NCI-H446 (cell line): ENCODE measurements at places on chromosomes 1 and 21.

GRCh38 chr1:54280651-54281050 is 80.7 kb downstream of the MRPL37 start:
- no peak for DNase-seq

- DNase-seq = no peak
These were observed 83.5 kb upstream of the PRDX6 start for GRCh38 chr1:173393659-173394000.

DNA sequence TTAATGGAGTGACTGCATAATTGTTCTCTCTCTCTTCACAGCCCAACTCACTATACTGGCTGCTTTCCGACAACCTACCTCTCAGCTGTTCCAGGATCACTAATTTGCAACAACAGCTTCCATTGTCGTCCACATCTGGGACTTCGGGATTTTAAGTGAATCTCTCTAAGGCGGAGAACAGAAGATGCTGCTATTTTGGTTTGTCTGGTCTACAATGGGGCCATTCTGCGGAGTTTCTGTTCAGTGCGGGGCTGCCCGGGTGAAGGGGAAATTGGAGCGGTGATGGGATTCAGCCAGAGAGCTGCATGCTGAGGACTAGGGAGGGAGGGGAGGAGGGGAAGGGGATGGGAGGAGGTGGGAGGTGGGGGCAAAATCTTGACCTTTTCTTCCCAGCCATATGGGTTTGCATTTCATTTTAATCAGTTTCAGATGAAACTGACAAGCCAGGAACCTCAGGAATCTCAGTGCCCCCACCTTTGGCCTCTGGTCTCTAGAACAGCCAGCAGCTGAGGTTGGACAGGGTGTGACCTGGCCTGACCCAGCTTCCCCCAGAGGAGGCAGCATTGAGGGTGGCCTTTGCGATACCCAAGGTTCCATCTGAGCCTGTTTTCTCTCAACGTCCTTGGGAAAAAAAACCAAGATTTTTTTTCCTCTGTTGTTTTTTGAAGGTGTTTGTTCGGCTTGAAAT is 6.9 kb upstream of the SRP9 start:
- no peak for DNase-seq

DNA sequence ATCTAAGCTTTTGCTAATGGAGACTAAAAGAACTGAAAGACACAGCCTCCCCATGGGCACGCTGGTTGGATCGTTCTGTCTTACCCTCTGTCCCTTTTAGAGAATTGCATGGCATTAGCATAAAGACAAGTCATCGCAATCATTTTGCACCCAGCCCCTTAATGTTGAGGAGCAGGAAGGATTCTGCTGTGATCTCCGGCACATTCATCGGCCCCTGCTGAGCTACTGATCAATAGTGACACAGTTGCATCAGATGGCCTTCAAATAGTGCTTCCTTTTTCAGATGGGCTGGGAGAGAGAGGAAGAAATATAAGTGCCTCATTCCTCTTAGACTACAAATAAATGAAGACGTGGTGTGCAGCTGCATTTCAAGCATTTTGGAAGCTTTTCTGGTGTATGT is 75.4 kb downstream of the NOS1AP start:
- DNase-seq = no peak

DNA sequence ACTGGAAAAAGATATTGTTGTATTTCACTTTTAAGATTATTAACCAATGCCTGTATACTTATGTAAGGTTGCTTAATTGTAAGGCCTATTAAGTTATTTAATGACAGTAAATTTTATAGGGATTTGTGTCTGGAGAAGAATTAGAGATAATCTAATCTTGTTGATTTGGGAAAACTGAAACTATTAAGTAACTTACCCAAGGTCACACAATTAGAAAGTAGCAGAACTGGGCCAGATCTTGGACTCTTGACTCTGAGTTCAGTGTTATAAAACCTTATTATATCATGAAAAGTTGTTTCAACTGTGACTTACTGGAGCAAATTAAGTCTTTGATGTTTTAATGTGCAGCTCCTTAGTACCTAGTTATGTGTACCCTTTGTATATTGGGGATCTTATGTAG is 38.5 kb downstream of the CAMTA1 start:
- no peak for DNase-seq

DNA sequence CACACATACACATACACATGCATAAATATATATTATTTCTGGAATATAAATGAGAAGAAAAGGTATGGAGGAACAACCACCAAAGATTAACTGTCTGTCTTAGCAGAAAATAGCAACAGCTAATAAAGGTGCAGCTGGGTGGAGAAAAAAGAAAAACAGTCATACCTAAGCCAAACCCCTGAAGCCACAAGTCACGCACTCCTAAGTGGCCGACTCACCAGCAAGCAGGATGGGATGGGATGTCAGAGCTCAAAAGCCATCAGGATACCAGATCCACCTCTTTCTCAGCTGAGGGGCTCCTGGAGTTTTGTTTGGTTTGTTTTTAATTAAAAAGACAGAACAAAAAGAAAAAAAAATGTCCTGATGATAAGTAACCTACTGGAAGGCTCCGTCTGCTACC is 64.7 kb upstream of the HIVEP3 start:
- DNase-seq = no peak

GRCh38 chr21:42219606-42220137 is 732 bp downstream of the ABCG1 start:
- no peak for DNase-seq

- no peak for DNase-seq
These were observed 1.7 kb downstream of the HSPG2 start for GRCh38 chr1:21935393-21935804.

GRCh38 chr1:213986020-213986924 is 1.5 kb upstream of the PROX1 start:
- no peak for DNase-seq

GRCh38 chr1:20248971-20249612 is 41.6 kb upstream of the VWA5B1 start:
- DNase-seq = no peak

GRCh38 chr1:10117865-10118264 is 85.1 kb downstream of the UBE4B start:
- DNase-seq = no peak

DNA sequence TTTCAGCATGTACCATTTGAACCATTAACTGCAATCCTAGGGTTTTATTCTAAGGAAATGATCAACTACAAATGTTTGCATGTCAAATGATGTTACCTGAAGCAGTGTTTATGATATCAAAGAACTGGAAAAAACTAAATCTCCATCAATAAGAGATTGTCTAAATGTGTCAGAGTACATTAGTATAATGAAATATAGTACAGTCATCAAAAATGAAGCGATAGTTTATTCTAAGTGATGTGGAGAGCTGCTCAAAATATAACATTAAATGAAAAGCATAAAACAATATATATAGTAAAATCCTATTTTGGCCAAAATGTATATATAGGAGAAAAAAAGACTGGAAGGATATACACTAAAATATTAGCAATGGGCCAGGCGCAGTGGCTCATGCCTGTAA is 24.0 kb downstream of the AKNAD1 start:
- no peak for DNase-seq
